ENCODE measurements at places on chromosomes 13 and 19.

- no peak for DNase-seq
These were observed 289.9 kb downstream of the DACH1 start for GRCh38 chr13:71577127-71577526.

DNA sequence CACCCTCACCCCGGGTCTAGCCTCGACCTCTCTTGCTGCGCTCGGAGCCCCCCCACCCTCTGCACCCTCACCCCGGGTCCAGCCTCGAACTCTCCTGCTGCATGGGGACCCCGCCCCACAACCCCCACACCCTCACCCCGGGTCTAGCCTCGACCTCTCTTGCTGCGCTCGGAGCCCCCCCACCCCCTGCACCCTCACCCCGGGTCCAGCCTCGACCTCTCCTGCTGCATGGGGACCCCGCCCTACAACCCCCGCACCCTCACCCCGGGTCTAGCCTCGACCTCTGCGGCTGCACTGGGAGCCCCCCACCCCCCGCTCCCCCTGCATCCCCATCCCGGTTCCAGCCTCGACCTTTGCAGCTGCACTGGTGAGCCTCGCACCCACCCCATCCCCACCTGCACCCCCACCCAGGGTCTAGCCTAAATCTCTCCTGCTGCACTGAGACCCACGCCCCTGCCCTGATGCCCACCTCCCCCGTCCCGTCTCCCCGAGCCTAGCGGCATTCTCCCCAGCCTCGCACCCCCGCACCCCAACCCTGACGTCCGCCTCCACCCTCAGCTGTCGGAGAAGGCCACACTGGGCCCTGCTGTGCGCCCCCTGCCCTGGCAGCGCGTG lies 1.8 kb downstream of the CFD start:
- DNase-seq = no peak

GRCh38 chr19:3443840-3444694 lies 36.3 kb downstream of the SMIM24 start:
- DNase-seq = no peak

DNA sequence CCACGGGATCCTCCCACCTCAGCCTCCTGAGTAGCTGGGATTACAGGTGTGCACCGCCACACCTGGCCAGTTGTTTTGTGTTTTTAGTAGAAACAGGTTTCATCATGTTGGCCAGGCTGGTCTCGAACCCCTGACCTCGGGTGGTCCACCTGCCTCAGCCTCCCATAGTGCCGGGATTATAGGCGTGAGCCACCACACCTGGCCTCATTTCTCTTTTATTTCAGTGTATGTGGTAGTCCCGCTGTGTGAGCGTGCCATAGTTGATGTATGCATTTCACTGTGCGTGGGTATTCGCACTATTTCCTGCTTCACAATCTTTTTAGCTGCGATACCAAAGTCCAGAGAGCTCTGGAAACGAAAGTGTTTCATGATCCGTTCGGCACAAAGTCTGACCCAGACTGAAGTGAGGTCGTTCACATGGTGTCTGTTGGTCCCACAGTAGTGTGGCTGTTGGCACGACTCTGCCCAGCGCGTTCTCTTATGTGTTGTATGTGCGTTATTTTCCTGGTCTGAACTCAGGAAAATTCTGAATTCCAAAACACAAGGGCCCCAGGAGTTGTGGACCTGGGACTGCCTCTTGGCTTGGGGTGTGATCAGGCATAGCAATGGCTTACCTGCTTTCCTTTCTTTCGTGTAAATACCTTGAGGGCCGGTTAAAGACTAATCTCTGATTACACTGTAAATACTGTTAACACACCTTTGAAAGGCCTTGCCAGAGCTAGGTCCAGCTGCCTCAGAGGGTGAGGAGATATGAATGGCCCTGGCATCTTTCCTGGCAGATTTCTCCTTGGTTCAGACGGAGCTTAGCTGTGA lies 8.6 kb downstream of the EPN1 start:
- DNase-seq = no peak

- DNase-seq = no peak
These were observed 65.1 kb upstream of the GJB6 start for GRCh38 chr13:20297181-20297580.

- no peak for DNase-seq
These were observed 11.1 kb upstream of the BCL3 start for GRCh38 chr19:44737238-44738071.

- no peak for DNase-seq
These were observed 63.5 kb upstream of the DOCK9 start for GRCh38 chr13:99041337-99041736.

DNA sequence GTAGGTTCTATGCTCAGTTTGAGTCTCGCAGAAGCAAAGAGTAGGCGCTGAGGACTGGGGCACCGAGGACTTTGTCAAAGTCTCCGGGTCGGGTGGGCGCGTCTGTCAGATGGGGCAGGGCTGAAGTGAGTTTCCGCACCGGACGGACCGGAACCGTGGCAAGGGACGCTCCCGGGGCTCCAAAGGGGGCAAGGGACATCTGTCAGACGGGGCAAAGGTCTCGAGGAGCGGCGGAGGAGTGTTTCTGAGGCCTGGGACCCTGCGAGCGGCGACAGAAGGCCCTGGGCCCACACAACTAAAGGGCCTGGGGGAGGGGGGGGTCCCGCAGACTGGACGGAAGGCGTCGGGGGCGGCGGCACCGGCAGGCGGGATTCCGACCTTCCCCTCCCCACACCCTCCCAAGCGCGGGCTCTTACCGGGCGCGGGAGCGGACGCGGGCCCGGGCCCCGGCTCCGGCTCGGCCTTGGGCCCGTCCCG lies 13.3 kb upstream of the AKAP8L start:
- DNase-seq = no peak

DNA sequence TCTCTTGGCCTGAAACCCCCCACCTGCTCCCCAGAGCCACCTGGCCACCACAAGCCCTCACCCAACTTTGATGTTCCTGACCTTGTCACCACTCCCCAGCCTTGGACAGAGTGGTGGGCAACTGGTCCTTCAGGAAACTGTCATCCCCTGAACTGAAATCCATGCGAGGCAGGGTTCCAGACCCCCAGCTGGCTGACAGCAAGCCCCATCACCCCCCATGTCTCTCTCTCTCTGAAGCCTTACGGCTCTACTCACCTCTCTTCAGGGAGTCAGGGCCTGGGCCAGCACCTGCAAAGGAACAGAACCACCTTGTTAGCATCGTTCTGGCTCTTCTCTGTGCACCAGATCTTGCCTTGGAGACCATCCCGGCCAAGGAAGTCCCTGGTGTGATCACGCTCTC lies 2.6 kb downstream of the LRFN1 start:
- DNase-seq = no peak
